ENCODE measurements at places on chromosomes 13 and 19.

- no peak for DNase-seq
These were observed 330.2 kb downstream of the KLF12 start for GRCh38 chr13:73803997-73804396.

- DNase-seq: no peak
These were observed 5.1 kb upstream of the ZNF77 start for GRCh38 chr19:2949939-2950285.

GRCh38 chr19:56350416-56351045, 35.9 kb upstream of the ZSCAN5A start:
- no peak for DNase-seq

- no peak for DNase-seq
These were observed 3.6 kb upstream of the PLK5 start for GRCh38 chr19:1520203-1520780.

DNA sequence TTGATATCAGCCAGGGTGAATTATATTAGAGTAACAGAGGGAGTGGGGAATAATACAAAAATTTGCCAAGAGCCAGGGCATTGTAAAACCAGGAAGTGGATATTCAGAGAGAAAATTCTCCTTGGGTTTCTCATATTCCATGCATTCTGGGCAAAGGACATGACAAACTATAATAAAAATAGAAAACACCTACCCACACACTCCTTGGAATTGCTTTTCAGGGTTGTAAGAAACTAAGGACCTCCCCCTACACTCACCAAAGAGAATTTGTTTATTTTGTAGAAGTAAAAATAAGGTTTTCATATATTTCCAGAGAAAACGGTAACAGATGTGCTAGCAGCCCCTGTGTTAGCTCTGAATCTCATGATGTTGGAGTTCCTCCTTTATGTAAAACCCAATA, 649.6 kb downstream of the SLITRK1 start:
- DNase-seq: no peak

Measured in caudate nucleus (tissue), 63 donors.